Left cardiac atrium (tissue), 4 donors: ENCODE measurements at places on chromosomes 13 and 19. TPM values are rescaled to one million over a fixed set of nuclear protein-coding genes. Genes with fewer than 3 reads are reported as not detected.

- DNase-seq: no peak
These were observed 41.6 kb downstream of the HSPH1 start for GRCh38 chr13:31119966-31120700.

GRCh38 chr13:61728471-61728870 lies 312.8 kb upstream of the PCDH20 start:
- no peak for DNase-seq

DNA sequence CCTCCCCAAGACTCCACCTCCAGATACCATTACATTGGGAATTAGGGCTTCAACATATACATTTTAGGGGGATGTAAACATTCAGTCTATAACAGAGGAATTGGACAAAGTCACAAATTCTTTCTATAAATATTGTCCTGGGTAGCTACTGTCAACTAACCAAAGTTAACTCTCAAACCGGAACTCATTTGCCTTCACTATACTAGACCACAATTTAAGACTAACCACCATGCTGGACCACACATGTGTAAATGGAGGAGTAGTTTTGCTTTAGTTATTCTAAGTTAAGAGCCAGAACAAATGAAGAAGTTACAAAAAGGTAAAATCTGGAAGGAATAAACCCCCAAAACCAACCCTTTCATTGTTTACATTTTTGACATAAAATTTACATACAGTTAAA lies 222.8 kb downstream of the NDFIP2 start:
- no peak for DNase-seq

- DNase-seq: no peak
These were observed 175.2 kb upstream of the RNF113B start for GRCh38 chr13:98352226-98352625.

- peak; percentile 80 for DNase-seq
These were observed 3.7 kb downstream of the WDR87 start for GRCh38 chr19:37902668-37903067.

Gene CABP5
- not detected for total RNA-seq
